ENCODE measurements at places on chromosomes 5 and 9. TPM values are rescaled to one million over a fixed set of nuclear protein-coding genes. Genes with fewer than 3 reads are reported as not detected.

DNA sequence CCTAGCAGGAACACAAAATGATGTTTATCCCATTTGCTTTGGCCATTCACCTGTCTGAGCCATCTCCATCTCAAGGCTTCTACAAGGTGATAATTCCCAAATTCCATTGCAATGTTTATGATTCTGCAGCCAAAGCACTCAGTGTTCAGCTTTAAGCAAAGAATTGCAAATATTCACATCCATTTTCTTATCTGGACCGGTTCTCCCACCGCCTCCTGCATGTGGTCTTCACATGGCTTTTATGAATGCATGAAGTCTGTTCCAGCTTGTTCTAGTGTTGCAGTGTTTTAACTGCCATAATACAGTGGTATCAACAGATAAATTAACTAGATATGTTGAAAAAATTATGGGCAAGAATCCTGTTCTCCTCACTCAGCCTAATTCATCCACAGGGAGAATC lies 443.0 kb upstream of the KLF4 start:
- no peak for DNase-seq

DNA sequence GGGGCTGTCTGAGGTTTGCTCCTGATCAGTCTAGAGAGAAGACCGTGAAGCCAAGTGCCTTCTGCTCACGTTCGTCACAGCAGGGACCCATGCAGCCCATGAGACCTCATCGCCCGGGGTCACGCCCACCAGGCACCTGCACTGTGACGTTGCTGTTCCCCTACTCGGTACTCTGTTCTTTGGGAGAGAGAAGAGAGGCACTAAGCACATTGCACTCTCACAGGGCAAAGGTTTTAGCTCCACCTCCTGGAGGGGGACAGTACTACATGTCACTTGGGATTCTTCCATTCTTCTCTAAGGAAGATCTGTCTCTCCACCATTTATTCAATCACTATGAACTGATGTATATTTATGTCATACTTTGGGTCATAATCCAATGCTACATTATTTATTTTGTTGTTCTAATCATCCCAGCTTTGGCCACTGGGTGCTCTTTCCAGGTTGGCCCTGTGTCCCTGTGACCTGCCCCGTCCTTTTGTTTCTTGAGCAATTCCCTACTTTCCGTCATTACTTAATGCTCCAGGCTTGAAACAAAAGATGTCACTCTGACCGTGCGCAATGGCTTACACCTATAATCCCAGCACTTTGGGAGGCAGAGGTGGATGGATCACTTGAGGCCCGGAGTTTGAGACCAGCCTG lies 31.4 kb upstream of the BRD3 start:
- peak; percentile 37 for DNase-seq

- DNase-seq, result no peak
Observed at GRCh38 chr5:122447879-122448278, 135.8 kb downstream of the SNCAIP start.

GRCh38 chr5:86570427-86571083 lies 47.2 kb upstream of the COX7C start:
- DNase-seq, result no peak

- DNase-seq, result no peak
Observed at GRCh38 chr9:96071815-96072124, 196.3 kb downstream of the ERCC6L2 start.

- DNase-seq, result no peak
Observed at GRCh38 chr9:71861618-71862017, 49.4 kb downstream of the ABHD17B start.

The PCDH1 gene
- 3.5 TPM for total RNA-seq

The SNCAIP gene
- 19.0 TPM for total RNA-seq

Measured in fibroblast of villous mesenchyme (primary cell).